ENCODE measurements at places on chromosomes 7 and 10.
A peak's percentile ranks its signal among the peaks of the same experiment; 100 is the strongest.

DNA sequence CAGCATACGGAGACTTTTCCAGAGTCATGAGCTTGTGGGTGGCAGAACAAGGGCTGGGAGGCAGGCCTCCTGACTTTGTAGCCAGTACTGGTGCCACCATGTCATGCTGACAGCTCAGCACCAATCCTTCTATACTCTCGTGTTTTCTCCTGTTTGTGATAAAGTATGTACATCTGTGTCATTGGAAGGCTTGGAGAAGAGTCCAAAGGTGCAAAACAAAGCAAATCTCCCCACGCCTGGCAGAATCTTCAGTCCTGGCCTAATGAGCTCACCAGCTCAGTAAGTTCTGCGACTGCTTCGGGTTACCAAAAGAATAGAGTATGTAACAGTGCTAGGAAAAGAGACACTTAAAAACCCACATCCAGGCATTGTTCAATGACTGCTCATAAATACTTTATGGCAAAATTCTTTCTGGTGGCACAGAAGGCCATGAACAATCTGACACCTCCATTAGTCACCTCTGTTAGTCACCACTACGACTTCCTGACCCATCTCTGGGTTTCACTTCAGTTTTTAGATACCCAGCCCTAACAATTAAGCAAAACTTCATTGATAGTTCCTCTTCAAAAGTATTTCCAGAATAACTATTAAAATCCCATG, 24.5 kb downstream of the STEAP1 start:
- DNase-seq: no peak

DNA sequence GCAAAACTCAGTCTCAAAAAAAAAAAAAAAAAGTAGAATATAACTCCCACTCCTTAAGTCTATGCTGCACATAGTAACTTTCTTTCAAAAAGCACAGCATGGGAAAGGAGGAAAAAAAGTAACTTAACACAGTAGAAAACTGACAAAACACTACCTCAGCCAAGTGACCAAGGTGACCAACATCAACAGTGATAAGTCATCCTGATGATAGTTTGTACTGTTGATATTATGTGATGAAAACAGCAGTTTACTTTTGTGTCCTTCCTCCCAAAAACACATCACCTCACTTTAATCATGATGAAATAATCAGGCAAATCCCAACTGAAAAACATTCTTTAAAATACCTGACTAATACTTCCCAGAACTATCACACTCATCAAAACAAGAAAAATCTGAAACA, 29.3 kb upstream of the MAT1A start:
- DNase-seq: no peak

- no peak for DNase-seq
Measured at GRCh38 chr7:26440233-26441001, 148.8 kb downstream of the SNX10 start.

GRCh38 chr7:46282155-46282554, 361.1 kb upstream of the IGFBP3 start:
- no peak for DNase-seq

- DNase-seq: no peak
Measured at GRCh38 chr7:99035723-99036545, 108.0 kb downstream of the SMURF1 start.

GRCh38 chr7:26479581-26479980, 187.9 kb downstream of the SNX10 start:
- no peak for DNase-seq

DNA sequence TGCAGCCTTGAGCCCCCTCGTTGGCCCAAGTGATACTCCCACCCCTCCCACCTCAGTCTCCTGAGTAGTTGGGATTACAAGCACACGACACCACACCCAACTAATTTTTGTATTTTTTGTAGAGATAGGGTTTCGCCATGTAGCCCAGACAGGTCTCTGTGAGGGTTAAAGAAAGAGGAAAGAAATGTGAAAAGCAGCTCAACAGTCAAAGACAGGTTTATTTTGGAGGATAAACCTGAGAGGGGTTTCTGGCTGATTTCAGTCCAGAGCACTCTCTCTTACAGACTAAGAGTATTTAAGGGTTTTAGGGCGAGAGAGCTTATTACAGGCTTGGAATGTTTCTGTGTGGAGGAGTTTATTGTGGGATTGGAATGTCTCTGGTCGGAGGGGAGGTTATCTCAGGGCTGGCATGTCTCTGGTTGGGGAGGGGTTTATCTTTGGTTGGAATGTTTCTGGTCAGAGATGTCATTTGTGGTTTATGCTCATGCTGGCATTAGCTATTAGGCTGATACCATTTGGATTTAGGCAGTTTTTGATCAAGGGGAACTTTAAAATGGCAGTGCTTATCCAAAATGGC, 26.1 kb upstream of the SNX10 start:
- DNase-seq: no peak

- no peak for DNase-seq
Measured at GRCh38 chr10:117275121-117275520, 34.2 kb downstream of the SLC18A2 start.

- no peak for DNase-seq
Measured at GRCh38 chr10:30529373-30529998, 95.5 kb downstream of the MAP3K8 start.

- DNase-seq: no peak
Measured at GRCh38 chr7:1096156-1097119, 8.5 kb downstream of the GPER1 start.

DNA sequence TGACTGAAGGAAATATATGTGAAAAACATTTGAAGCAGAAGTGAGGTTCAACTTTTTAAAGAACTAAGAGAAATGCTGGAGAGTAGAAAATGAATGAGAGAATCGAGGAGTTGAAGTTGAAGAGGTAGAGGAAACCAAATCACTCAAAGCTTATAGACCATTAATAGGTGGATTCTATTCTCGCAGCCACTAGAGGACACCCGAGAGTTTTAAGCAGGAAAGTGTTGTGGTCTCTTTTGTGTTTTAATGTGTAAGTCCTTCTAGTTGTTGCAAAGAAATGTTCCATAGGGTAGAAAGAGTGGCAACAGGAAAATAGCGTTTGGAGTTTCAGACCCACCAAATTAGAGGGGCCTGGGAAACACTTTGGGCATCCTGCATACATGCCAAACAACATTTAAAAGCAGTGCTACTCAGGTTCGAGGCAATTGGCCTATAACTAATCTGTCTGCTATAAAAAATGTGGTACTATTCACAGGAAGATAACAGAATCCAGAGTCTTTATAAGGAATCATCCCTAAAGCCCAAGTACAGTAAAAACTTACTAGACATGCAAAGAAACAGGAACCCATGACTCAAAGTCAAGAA, 75.3 kb upstream of the TAS2R16 start:
- peak; percentile 5 for DNase-seq

GRCh38 chr10:33122014-33122809, 164.2 kb upstream of the ITGB1 start:
- DNase-seq: no peak

- DNase-seq: no peak
Measured at GRCh38 chr10:69468751-69469089, 17.5 kb downstream of the TSPAN15 start.

GRCh38 chr10:113037218-113037617, 87.2 kb downstream of the TCF7L2 start:
- DNase-seq: no peak

GRCh38 chr7:40836218-40836617, 701.4 kb downstream of the SUGCT start:
- DNase-seq: no peak

GRCh38 chr7:57305192-57305748, 144.7 kb upstream of the ZNF716 start:
- no peak for DNase-seq

GRCh38 chr10:116254422-116255155, 18.4 kb downstream of the GFRA1 start:
- DNase-seq: no peak

- DNase-seq: no peak
Measured at GRCh38 chr7:15167912-15168311, 265.4 kb upstream of the DGKB start.

GRCh38 chr7:46786221-46786954, 795.5 kb downstream of the TNS3 start:
- DNase-seq: no peak

- no peak for DNase-seq
Measured at GRCh38 chr10:93703066-93703465, 674 bp upstream of the FRA10AC1 start.

- no peak for DNase-seq
Measured at GRCh38 chr10:133484818-133485217, 31.1 kb downstream of the SCART1 start.

DNA sequence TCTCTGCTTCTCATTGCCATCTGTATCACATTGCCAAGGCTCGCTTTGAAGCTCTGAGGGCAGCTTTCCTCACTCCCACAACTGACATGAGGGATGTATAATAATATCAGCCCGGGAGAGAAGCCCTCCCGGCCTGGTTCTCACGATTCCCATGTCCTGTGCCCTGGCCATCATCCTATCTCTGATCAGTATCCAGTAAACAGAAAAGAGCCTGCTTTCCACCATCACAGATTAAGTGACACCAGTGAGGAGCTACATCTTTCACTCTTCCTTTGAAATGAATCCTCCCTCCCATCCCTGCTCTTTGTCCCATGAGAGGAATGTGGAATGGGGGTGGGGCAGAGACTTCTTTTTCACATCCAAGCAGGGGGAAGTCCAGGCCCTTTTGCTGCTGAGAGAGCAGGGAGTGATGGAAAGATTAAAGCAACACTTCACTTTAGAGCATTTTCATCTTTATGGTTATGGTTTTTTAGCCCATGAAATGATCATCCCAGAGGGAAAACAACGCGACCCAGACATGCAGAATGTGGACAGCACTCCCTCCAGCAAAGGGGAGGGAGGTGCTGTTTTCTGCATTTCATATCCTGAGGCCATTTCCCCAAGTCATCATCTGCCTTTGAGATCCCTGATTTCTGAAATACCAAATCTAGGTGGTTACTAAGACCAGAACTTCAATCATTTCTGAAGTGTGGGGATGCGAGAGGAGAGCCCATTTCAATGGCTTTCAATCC, 84.6 kb upstream of the LYZL1 start:
- no peak for DNase-seq

GRCh38 chr10:78432583-78432982, 398.9 kb downstream of the RPS24 start:
- DNase-seq: no peak

DNA sequence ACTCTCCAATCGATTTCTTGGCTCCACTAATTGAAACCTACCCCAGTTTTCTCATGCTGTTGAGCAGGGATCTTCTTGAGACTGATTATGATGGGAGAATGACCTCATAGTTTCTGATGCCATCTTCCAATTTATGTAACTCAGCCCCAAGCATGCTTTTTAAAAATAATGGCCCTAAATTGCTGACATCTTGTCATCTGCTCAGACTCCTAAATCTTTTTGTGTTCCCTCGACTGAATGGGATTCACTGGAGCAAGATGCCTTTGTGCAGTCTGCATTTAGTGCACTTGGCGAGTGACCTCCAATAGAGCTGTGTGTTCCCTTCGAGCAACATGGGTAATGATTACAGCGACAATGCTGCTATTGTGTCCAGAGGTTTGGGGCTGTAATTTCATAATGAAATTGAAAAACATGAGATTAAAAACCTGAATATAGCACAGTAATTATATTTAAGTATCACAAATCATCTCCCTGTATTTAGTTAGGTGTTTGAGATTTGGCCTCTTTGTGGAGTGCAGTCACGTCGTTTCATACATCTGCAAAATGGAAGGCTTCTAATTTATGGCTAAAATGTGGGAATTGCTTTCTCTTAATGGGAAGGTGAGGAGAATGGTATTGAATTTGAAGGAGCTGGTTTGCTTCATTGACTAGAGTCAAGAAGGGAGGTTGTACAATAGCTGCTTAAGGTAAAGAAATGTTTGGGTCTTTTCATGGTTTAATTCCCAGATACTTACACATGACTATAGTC, 192.9 kb downstream of the AUTS2 start:
- no peak for DNase-seq

DNA sequence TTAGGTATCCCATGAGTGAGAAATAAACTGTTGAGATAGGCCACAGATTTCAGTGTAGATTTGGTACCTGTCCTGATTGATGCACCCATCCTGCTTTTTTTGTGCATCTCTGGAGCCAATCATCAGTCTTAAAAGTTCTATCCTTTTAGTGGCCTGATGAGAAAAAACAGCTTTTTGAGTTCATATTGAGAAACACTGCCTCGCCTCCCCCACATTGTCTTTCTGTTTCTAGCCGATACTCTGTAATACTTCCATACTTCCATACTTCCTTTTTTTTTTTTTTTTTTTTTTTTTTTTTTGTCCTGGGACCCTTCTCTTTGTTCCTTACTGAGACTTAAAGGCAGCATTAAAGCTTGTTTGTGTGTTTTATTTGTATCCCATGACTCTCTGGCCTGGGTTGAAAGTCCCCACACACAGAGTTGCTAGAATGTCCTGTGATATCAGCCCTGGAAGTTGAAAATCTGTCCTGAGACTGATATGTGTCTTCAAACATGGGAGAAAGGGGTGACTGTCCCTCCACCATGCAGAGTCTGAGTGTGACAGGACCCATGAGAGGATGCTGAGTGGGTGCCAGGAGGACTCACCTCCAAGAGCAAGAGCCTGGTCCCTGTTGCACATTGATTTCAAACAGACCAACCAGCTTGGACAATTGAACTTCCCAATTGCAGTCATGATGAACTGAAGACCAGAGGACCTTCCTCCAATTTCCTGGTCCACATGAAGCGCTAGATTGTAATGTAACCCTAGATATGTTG, 5.7 kb downstream of the ZNF22 start:
- DNase-seq: no peak

DNA sequence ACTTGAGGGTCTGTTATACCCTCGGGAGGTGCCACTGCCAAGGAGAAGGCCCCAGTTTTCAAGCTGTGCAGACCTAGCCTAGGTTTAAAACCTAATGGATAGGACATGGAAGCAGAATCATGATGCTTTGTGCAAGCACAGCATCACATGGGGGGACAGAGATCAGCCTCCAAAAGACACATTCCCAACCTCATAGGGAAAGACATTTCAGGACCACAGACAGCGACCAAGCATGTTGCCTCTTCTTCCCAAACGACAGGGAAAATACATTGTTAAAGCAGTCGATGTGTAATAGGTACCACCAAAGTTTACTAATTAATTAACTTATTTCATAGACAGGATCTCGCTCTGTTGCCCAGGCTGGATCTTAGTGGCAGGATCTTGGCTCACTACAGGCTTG, 573.9 kb downstream of the TCERG1L start:
- DNase-seq: no peak
